ENCODE measurements at places on chromosomes 1 and 21.

DNA sequence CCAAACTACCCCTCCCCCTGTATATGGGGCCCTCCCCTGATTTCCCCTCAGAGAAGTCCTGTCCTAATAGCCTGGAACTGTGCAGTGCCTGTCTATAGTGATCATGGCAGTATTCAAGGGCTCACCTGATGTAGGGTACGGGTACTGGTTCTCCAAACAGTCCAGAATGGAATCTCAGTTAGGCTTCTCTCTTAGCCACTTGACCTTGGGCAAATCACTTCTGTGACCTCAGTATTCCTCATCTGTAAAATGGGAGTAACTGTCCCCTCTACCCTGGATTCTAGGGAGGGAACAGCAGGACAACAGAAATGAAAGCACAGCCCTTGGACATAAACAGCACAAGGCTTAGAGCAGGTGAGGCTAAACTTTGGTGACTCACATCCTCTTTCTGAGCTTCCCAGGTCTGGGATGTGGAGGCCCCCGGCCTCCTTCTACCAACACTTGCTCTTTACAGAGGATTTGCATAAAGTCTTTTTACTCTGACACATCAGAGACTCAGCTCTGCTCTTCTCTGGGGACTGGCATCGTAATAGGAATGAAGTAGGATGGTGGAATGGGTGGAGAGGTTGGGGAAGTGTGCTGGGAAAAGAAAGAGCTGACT, 20.0 kb upstream of the PDZK1IP1 start:
- DNase-seq, result no peak

DNA sequence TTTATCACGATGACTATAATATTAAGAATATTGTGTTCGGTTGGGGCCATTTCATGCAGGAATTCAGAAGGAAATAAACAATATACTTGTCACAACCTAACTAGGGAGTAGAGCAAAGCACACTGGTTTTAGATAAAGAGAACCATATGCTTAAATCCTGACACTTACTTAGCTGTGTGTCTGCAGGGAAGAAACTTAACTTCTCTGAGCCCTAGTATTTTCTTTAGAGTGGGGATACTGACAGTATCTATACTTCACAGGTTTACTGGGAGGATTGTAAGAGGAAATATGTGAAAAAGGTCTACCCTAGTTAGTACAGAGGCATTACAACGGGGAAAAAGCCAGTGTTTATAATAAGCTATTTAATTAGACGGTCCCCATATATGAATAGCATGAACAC, 72.9 kb downstream of the IARS2 start:
- no peak for DNase-seq

DNA sequence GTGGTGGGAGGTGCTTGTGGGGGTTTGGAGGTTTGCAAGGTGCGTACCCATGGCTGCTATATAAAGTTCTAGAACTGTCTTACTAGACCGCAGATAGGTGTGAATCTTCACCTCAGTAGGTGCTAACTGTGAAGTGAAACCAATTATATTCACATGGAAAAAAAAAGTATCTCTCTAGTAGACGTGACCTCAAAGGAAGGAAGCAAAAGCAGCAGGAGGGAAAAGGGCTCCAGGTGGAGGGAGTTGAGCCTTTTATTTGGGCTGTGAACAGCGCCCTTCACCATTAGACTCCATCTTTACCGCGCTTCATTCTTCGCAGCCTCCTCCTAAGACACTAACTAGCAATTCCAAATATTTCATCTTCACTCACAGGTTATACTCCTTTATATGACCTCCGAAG, 129.8 kb downstream of the TBX19 start:
- no peak for DNase-seq

GRCh38 chr1:103900005-103900404, 150.3 kb downstream of the AMY1C start:
- no peak for DNase-seq

DNA sequence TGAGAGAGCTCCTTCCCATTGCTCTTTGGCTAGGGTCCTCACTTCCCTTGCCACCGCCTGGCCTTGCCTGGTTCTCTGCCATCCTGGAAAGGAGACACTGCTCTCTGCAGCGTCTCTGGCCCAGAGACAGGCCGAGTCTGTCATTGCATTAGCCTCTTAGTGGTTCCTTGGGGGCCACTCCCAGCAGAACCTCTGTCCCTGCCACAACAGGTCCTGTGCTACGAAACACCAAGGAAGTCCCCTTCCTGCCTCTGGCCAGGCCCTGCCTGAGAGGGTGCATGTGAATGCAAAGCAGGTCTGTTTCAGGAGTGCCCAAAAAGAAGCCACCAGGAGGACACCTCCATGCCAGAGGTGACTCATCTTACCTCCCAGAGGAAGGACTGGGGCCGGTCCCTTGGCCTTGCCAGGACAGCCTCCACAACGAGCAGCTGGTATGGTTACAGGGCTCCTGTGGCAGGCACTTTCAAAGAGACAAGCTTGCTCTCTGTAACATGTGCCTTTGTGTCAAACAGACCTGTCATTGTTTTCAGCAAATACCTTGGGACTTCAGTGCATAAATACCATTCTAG, 59.6 kb downstream of the VPS26C start:
- DNase-seq, result no peak

GRCh38 chr1:89998306-89998705, 3.4 kb downstream of the ZNF326 start:
- no peak for DNase-seq

GRCh38 chr1:39080269-39080826, 54.2 kb downstream of the NDUFS5 start:
- no peak for DNase-seq

- DNase-seq, result no peak
Measured at GRCh38 chr1:109356915-109357314, 40.8 kb downstream of the SORT1 start.

- DNase-seq, result no peak
Measured at GRCh38 chr1:184472136-184472535, 85.3 kb downstream of the C1orf21 start.

DNA sequence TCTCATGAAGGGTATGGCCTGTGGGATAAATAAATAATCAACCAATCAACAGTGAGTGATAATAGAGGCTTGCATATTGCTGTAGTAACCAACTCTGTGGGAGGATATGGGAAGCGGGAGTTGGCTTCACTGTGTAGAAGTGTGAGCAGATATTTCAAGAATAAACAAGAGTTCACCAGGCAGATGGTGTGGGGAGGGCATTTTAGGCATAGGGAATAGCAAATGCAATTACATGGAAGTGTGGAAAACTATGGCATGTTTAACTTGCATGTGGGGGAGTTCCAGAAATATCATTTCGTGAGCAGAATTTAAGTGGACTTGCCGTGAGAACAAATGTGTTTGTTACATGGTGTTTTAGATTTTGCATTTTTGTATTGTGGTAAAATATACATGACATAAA, 95.2 kb downstream of the SPATA46 start:
- DNase-seq, result no peak

DNA sequence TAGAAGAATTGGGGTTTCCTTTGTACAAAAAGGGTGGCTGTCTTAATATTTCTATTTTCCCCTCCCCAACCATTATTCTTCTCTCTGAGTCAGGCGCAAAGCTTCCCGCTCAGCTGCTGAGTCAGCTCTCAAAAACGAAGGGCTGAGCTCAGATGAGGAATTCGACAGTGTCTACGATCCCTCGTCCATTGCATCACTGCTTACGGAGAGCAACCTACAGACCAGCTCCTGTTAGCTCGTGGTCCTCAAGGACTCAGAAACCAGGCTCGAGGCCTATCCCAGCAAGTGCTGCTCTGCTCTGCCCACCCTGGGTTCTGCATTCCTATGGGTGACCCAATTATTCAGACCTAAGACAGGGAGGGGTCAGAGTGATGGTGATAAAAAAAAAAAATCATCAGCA, 3.0 kb upstream of the TUFT1 start:
- DNase-seq, result no peak

GRCh38 chr1:44375547-44375946, 20.5 kb upstream of the ERI3 start:
- no peak for DNase-seq

DNA sequence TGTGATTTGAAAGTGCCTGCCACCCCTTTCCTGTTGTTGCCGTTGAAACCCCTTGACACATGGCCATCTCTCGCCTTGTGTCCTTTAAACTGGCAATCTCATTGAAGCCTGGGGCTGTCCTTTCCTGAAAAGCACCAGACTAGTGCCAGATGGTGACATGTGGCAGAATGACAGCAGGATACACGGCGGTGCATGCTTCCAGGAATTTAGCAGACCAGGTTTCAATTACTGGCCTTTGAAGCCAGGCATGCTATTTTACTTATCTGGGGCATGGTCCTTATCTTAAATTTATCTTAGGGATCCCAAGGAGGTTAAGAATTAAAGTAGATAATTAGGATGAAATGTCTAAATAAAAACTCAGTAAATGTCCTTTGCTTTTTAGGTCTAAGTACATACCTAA, 15.2 kb downstream of the PLPPR4 start:
- DNase-seq, result no peak

DNA sequence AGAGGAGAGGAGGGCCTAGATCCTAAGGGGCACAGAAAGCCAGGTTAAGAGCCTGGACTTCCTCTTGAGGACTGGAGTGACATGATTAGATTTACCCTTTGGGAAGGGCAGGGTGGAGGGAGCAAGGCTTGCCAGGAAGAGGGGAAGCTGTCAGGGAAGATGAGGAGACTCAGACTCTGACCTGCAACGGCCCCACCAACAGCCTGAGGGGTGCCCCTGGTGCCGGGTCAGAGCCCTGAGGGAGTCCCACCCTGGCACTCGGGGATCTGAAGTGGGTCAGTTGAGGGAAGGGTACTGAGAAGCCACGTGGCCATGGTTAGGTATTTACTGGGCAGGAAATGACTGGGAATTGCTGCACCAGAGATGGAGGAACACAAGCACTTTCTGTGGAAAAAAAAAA, 9.8 kb downstream of the ECE1 start:
- DNase-seq, result no peak

GRCh38 chr1:109768820-109769219, 5.1 kb upstream of the EPS8L3 start:
- no peak for DNase-seq

DNA sequence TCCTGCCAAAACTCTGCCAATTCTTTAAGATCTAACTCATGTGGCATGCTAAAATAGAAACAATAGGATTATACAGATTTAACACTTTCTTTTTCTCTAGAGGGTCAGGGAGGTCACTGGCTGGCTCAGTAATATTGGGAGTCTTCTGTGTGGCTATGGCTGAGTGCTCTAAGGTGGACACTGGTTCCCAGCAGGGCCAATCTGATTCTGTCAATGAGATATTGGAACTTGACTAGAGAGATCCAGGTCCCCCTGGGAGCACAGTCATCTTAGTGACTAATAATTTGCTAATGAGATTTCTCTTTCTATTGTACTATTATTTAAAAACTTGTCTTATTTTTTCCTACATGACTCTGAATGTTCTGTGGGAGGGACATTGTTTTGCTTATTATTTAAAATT, 69.1 kb upstream of the ZP4 start:
- DNase-seq, result no peak

DNA sequence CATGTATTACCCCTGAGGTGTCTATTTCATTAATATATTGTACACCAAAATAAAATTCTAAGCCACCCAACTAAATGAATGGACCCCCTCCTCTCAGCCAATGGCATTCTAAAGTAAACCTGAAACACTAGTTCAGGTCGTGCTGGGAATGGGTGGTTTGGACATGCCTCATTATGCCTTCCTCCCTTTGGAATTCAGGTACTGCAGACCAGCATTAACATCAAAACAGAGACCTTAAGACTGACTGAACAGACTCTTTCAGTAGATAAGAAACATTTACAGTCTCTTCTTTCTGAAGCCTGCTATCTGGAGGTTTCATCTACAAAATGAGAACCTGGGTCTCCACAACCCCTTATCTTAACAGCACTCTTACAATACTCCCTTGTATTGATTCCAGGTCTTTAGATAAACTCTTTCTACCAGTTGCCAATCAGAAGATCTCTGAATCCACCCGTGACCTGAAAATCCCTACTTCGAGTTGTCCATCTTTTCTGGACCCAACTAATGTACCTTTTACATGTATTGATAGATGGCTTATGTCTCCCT, 93.6 kb downstream of the PKN2 start:
- DNase-seq, result no peak

GRCh38 chr1:41620365-41621169, 136.1 kb upstream of the EDN2 start:
- DNase-seq, result no peak

DNA sequence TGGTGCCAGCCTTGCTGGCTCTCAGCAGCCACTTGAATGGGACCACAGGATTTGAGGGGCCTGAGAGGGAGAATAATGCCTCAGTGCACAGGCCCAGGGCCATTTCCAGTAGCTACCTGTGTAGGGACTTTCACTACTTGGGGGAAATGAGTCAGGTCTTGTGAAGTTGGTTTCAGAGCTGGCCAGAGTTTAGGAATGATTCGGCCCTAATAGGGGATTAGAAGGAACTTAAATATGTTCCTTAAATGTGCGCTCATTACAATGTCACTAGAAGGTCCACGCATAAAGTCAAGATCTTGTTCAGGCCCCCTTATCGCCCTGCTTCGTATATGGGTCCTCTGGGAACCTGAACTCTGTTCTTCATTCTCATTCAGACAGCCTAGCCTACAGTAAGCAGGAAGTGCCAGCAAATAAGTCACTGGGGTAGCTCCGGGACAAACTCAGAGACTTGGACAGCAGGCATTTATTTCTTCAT, 5.6 kb upstream of the AKR1A1 start:
- DNase-seq, result no peak

Data from stimulated activated CD8-positive, alpha-beta memory T cell treated with anti-CD3 and anti-CD28 coated beads, Interleukin-12 subunit alpha, Interleukin-12 subunit beta, amount 100 ng/mL, for 4 hours (primary cell).